Cardiac atrium fibroblast (primary cell): ENCODE measurements at places on chromosomes 16 and 17. TPM values are rescaled to one million over a fixed set of nuclear protein-coding genes. Genes with fewer than 3 reads are reported as not detected.

Gene PDPK1
- total RNA-seq: 11.7 and 15.4 TPM in 2 replicates

Gene AGRP
- not detected in 2 replicates for total RNA-seq

Gene CMTM2
- not detected in 2 replicates for total RNA-seq

Gene FBXW10
- not detected in 2 replicates for total RNA-seq

Gene KCNH6
- under 0.01 TPM in 1 of 2 replicates, not detected in the other for total RNA-seq

Gene TNFRSF13B
- not detected in 2 replicates for total RNA-seq

Gene SDF2
- 42.1 and 66.3 TPM in 2 replicates for total RNA-seq

Gene KRT23
- total RNA-seq: not detected in 2 replicates

Gene ATAD5
- 0.36 and 1.5 TPM in 2 replicates for total RNA-seq
